ENCODE measurements at places on chromosomes 12 and 14.

DNA sequence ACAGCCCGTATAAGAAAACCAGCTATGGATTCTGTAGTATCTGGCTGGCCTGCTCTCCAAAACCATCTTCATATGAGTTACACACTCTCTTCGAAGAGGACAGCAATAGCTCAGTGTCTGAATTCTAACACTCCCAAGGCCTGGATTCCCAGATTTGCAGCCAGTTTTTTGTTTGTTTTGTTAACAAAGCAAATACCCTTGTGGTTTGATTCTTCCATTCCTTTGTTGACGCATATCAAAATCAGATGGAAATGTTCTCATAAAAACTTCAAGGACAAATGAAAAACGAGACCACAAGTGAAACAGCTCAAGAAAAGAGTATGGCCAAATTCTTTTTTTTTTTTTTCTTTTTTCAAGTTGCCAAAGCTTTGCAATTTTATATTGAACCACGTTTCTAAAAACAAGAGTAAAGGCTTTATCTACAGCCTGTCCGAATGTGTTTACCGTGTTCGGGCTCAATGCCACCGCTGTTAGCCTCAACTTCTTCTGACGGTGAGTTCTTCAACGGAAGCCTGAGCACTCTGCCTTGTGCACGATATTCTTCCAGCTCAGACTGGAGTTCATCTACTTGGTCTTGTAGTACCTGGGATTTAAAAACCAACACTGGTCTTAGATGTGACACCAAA, 67.5 kb downstream of the NIN start:
- no peak for DNase-seq

DNA sequence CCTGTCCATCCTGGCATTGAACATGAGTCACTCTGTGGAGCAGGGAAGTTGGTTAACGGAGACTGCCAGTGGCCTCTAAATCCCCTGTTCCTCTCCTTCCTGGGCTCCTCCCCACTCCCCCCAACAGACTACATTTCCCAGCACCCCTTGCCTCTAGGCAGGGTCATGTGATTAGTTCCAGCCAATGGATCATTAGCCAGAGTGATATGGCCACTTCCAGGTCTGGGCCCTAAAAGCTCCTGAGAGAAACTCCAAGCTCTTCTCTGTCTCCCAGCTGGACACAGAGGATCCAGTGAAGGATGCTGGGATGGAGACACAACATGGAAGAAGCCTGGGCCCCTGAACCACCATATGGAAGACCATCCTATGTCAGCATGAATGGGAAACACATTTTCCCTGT, 54.4 kb upstream of the RFLNA start:
- no peak for DNase-seq

- peak; percentile 73 for DNase-seq
Measured at GRCh38 chr12:116916714-116917114, 6.0 kb downstream of the FBXW8 start.

- DNase-seq = no peak
Measured at GRCh38 chr14:35695072-35695471, 114.0 kb downstream of the RALGAPA1 start.

- no peak for DNase-seq
Measured at GRCh38 chr14:43872752-43873655, 634.1 kb downstream of the FSCB start.

- DNase-seq = peak; percentile 5
Measured at GRCh38 chr12:108337235-108338223, 1.6 kb downstream of the CMKLR1 start.

- no peak for DNase-seq
Measured at GRCh38 chr14:32934881-32935633, 3.6 kb upstream of the NPAS3 start.

- peak; percentile 63 for DNase-seq
Measured at GRCh38 chr12:69329669-69330428, 18.3 kb upstream of the LYZ start.

GRCh38 chr12:13609894-13610679, 371.3 kb downstream of the GRIN2B start:
- DNase-seq = no peak

Data from AML-193 (cell line).